Aorta (tissue), 5 donors: ENCODE measurements at places on chromosomes 6 and 20.

- DNase-seq = no peak
Measured at GRCh38 chr20:36880741-36881250, 4.9 kb downstream of the TLDC2 start.

- DNase-seq = no peak
Measured at GRCh38 chr20:49753133-49753532, 39.5 kb upstream of the B4GALT5 start.

- DNase-seq = no peak
Measured at GRCh38 chr6:128500014-128500413, 20.4 kb downstream of the PTPRK start.

DNA sequence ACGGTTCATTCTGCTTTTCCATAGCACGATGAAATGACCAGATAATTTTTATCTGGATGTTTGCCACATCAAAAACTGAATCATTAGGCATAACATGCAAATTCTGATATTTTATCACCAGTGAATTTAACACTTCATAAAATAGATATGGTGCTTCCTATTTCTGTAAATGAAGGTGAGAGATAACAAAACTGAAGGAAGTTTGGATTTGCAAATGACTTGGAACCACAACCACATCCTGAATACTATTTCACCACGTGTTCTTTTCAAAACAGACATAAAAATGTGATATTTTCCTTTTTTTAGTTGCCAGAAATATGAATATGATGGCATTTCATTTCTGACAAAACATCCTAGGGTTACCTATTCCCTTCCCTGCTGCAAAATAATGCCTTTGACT, 146.1 kb downstream of the EDN1 start:
- no peak for DNase-seq

- DNase-seq = no peak
Measured at GRCh38 chr6:111555036-111555435, 50.6 kb downstream of the TRAF3IP2 start.

DNA sequence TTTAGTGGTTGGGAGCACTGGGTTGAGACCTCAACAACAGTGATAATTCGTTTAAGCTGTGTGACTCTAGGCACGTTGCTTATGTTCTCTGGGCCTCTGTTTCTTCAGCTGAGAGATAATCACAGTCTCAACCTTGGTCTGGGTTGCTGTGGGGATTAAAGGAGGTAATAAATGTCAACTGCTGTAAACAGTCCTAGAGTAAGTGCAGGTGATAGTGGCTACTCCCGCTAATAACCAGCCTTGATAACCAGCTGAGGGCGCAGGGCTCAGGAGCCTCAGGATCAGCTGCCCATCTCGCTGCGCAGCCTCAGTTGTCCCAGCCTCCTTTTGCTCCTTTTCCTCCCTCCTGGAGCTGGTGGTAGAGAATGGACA, 58.0 kb downstream of the JARID2 start:
- no peak for DNase-seq

- DNase-seq = no peak
Measured at GRCh38 chr6:53931086-53931485, 136.3 kb downstream of the LRRC1 start.

- no peak for DNase-seq
Measured at GRCh38 chr6:168554472-168554871, 113.5 kb downstream of the SMOC2 start.

DNA sequence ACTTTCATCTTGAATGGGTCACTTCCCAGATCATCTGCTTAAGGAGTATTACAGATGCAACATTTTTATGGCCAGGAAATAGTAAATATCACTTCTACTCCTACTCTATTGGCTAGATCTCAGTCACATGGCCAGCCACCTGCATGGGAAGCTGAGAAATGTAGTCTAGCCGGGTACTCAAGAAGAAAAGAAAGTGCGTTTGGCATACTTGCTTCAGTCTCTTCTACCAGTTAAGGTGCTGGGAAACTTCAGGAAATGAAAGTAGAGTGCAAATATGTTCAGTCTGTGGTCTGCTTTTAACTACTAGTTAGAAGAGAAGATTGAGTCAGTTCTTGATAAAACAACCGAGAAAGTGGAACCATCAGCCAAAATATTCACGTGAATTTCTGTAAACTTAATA, 129.2 kb downstream of the PDSS2 start:
- no peak for DNase-seq

DNA sequence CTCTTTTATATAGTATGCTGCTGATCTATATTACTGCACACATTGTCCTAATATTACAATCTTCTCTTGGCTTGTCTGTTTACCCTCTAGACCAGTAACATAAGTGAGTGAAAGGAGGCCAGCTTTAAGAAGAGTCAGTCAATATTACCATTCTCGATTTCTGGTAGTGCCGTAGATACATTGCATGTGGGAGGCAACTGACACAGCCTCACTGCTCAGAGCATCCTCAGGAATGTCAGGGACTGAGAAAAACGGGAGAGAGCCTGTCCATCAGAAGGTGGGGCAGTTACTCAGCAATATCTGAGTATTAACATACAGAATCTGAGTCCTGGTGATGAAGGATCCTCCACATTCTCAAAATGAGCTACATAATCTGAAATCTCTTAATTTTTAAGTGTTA, 259.9 kb downstream of the GJA1 start:
- DNase-seq = no peak

- DNase-seq = no peak
Measured at GRCh38 chr6:142892254-142893021, 52.5 kb downstream of the HIVEP2 start.

GRCh38 chr20:25459111-25459830, 51.8 kb downstream of the GINS1 start:
- no peak for DNase-seq

GRCh38 chr20:50445354-50446151, 64.6 kb upstream of the PTPN1 start:
- peak; percentile 19 for DNase-seq

GRCh38 chr6:19896693-19897010, 59.5 kb downstream of the ID4 start:
- no peak for DNase-seq

DNA sequence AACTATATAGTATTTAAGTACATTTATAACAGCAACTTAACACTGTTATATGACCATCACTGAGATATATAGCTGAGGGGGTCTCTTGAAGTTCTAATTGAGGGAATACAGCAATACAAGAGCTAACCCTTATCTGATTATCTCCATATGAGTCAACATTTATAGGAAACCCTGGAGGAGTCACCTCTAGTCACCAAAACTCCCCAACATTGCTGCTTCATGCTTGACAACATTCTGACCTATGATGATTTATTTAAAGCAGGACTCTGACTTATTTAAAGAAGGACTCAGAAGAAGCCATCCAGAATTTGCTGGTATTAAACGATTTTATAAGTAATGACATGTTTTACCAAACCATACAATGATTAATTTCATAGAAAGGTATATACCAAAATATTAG, 182.6 kb upstream of the NOX3 start:
- DNase-seq = no peak
